ENCODE measurements at places on chromosomes 2 and 18.
A peak's percentile ranks its signal among the peaks of the same experiment; 100 is the strongest.

DNA sequence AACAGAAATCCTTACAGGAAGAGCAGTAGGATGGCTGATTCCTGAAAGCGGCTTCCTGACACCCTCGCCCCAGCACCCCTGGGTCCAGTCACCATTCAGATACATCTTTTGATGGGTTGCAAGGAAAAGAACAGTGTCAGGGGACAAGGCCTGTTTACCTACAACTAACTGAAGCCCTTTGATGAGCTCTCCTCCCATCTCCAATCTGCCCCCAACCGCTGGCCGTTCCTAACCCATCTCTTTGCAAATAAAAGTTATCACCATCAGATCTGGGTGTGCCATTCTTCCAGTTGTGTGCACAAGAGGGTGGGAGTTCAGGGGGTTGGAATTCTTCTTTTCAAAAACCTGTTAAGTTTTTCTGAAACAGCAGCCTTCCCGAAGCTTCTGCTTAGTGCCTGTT, 48.9 kb downstream of the ARL4C start:
- DNase-seq, result no peak

GRCh38 chr2:179435000-179435399, 170.4 kb upstream of the SESTD1 start:
- no peak for DNase-seq

DNA sequence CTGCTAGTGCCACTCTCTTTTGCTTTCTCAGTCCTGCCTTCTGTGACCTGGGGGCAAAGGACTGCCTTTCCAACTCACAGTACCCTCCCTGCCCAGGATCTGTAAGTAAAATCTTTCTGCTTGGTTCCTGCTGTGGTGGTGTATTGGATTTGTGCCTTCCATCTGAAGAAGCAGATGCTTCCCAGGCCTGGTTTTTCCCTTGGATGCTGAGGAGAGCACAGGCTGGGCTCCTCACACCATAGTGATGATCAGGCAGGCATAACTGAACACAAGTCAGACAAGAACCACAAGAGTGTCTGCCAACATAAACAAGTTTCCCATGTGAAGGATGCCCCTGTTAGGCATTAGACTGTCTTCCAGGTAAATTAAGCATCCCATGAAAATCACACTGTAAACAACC, 121.3 kb upstream of the NRXN1 start:
- no peak for DNase-seq

DNA sequence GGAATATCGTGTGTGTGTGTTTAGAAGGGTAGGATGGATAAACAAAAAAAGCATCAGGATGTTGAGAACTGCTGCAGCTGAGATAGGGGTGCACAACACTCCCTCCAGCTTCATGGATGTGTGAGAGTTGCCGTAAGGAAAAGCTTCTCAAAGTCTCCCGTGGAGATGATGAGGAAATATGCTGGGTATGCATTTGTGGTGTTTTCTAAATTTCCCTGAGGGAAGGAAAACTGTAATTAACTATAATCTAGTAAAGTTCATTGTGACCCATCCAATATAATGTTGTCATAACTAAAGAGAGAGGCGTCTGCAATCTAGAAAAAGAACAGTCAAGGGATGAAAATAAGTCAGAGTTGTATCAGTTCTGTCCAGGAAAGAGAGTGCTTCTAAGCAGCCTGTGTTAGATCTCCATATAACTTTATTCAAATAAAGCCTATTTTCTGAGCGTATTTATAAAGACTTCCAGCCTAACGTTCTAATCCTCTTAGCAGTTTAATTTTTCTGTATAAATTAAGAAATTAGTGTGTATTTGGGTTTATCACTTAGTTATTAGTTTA, 7.3 kb upstream of the LMAN2L start:
- no peak for DNase-seq

DNA sequence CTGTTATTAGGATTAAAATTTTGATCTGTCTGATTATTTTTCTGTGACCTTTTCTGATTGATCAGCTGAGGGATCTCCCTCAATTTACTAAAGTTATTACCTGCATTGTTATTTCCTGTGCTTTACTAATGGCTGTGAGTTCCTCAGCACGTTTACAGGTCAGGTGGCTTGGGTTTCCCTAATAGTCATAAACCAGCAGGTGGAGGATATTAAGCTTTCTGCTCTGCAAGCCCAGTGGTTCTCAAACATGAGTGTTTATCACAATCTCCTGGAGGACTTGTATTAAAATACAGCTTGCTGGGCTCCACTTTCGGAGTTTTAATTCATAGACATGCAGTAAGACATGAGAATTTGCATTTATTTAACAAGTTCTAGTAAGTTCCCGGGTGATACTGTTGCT, 22.4 kb upstream of the UGP2 start:
- no peak for DNase-seq

DNA sequence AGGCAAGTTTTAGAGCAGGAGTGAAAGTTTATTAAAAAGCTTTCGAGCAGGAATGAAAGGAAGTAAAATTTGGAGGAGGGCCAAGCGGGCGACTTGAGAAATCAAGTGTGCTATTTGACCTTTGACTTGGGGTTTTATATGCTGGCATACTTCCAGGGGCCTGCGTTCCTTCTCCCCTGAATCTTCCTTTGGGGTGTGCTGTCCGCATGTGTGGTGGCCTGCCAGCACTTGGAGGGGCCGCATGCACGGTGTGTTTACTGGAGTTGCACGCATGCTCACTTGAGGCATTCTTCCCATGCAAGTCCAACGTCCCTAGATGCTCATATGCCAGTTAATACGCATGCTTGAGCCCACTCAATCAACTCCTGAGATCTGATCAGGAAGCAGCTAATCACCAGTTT, 78.3 kb upstream of the MAP4K4 start:
- DNase-seq, result no peak

DNA sequence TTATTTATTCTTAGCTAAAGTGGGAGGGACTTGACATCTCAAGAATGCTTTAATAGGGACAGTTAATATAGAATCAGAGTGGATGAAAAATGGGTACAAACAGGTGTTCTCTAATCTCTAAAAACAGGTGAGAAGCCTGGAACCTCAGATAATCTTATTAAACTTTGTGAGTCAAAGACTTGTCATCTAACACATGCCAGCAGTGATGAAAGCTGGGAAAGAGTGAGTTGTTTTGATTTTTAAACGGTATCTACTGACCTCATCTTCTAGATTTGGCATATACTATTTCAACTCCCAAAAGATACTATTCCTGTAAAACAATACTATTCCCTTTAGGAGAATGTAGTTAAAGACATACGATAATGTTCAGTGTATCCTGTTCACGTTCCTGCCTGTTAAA, 103.4 kb downstream of the CCDC141 start:
- DNase-seq, result no peak

GRCh38 chr2:206533977-206534376, 90.6 kb downstream of the ADAM23 start:
- DNase-seq, result no peak

- DNase-seq, result no peak
Measured at GRCh38 chr2:208485390-208485789, 78.8 kb downstream of the PTH2R start.

DNA sequence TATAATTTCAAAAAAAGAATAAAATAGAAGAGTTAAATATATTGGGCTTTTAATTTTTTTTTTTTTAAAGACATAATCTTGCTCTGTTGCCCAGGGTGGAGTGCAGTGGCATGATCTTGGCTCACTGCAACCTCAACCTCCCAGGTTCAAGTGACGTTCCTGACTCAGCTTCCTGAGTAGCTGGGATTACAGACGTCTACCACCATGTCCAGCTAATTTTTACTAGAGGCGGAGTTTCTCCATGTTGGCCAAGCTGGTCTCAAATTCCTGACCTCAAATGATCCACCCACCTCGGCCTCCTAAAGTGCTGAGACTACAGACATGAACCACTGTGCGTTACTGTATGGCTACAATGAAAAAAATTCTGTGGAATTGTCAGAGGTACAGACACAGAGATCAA, 98.1 kb upstream of the RGPD4 start:
- no peak for DNase-seq

- DNase-seq, result no peak
Measured at GRCh38 chr2:86476092-86476491, 34.9 kb downstream of the KDM3A start.

GRCh38 chr2:171512683-171513195, 9.5 kb upstream of the CYBRD1 start:
- DNase-seq, result no peak

- DNase-seq, result no peak
Measured at GRCh38 chr2:238424313-238424700, 2.4 kb upstream of the ASB1 start.

GRCh38 chr2:119290859-119291587, 67.4 kb downstream of the STEAP3 start:
- peak; percentile 5 for DNase-seq

- DNase-seq, result no peak
Measured at GRCh38 chr2:27831279-27832050, 58.7 kb downstream of the RBKS start.

GRCh38 chr2:71210292-71210691, 16.6 kb downstream of the PAIP2B start:
- DNase-seq, result no peak

DNA sequence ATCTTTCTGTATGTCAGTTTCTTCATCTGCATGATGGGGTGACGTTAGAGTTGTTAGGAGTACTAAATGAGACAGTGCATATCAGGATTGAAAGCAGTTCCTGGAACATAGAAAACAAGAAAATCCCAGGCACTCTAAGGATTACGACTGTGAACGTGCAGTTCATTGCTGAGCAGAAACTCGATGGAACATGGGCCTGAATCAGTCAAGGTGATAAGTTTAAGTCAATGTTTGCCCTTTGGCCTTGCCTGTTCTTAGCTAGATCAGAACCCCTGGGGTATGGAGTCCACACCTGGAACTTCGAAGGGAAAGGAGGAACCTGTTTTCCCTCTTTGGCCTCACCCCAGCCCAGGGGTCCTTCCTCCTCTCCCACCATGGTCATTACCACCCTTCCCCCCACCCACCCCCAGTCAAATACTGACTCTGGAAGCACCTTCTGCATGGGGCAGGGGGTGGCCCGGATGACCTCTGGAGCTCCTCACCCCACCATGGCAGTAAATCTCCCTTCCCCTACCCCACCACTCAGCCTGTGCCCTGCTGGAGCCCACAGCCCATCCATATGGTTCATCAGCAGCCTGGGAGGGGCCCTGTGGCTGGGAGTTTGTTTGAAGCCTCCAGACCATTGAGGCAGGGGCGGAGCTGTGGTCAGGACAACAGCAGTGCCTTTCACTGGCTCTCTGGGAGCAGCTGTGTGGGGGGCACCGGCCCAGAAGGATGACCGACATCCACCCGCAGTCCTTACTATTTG, 164.1 kb downstream of the SMAD7 start:
- DNase-seq, result no peak

GRCh38 chr2:37471994-37472393, 127.6 kb downstream of the QPCT start:
- DNase-seq, result no peak
